H7 (cell line): ENCODE measurements at places on chromosomes 7 and 10.
A peak's percentile ranks its signal among the peaks of the same experiment; 100 is the strongest.

DNA sequence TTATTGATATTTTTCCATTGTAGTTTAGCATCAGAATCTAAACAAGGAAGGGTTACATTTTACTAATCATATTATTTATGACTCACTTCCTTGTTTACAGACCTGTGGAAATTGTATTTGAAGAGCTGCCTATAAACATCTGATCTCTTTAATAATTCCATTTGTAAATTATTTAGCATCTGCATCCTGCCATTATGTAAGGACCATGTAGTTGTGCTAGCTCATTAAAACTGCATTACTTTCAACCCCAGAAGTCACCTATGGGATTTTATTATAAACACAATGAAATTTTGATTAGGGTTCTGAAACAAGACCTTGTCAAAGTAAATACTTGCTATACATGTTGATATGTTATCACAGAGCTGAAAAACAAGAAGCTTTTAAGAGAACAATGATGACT lies 146.8 kb upstream of the SLC26A5 start:
- no peak for DNase-seq

DNA sequence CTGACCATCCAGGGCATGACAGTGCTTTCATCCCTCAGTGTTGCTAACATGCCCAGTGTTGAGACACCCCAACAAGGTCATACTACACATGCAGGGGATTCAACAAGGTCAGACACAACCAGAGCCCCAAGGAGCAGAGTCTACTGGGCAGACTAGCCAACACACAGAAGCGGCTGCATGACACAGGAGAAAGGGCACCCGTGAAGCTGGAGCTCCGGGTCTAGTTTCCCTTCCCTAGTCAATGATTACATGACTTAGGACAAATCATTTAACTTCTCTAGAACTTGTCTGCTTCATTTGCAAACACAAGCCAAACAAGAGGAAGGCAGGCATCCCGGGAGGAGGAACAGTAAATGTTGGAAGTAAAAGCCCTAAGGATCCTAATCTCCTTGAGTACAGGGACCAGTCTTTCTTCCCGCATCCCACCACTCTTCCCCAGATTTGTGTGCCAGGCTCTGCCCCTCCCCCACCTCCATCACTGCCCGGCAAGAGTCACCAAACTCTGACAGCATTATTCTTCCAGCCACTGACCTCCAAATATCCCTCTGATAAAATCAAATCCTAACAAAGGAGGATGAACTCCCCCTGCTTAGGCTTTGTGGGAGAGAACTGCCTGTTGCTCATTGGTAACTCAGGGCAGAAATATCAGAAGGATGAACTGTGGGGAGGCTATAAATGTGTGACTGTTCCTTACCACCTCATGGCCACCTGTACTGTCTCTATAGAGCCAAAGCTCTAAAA lies 104.3 kb downstream of the KCNMA1 start:
- DNase-seq, result no peak

GRCh38 chr7:155289107-155289506 lies 8.6 kb upstream of the INSIG1 start:
- no peak for DNase-seq

DNA sequence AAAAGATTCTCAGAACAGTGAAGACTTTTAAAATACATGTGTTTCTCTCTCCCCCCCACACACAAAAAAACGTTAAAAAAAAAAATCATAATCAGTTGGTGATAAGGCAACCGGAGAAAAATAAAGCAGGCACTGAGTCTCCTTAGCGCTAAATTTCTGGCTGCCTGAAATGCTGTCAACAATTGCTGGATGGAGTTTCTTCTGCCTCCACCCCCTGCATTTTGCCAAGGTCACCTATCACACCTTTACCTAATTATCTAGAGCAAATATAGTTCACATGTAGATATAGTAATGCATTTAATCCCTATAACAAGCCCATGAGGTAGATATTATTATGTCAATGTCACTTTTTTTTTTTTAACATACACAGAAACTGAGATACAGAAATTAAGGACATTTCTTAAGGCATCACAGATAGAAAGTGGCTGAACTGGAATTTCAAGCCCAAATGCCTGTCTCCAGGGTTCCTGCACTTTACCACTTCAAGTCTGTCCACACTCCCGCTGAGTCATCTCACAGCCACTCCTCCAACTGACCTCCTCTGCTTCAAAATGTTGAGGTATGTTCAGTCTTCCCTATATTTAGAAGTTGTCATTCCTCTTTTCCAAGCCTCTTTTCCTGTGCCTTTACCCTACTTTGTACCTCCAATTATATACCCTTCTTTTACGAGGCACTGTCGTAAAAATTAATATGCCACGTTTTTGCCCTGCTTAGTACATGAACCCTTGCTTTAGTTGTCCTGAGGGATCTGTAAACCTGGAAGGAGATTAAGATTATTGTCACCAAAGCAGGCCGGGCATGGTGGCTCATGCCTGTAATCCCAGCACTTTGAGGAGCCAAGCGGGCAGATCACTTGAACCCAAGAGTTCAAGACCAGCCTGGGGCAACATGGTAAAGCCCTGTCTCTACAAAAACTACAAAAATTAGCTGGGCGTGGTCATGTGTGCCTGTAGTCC lies 72.8 kb upstream of the MPP7 start:
- DNase-seq, result no peak

DNA sequence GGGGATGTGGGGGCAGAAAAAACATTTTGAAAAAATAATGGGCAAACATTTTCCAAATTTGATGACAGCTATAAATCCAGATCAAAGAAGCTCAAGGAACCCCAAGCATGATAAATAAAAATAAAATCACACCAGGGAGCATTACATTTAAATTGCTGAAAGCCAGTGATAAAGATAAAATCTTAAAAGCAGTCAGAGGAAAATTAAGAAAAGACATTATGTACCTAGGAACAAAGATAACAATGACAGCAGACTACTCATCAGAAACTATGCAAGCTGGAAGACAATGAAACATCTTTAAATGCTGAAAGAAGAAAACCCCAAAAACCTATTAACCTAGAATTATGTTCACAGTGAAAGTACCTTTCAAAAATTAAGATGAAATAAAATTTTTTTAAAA lies 23.3 kb downstream of the NEUROG3 start:
- no peak for DNase-seq

GRCh38 chr10:79298403-79299244 lies 48.6 kb upstream of the PPIF start:
- DNase-seq, result no peak

DNA sequence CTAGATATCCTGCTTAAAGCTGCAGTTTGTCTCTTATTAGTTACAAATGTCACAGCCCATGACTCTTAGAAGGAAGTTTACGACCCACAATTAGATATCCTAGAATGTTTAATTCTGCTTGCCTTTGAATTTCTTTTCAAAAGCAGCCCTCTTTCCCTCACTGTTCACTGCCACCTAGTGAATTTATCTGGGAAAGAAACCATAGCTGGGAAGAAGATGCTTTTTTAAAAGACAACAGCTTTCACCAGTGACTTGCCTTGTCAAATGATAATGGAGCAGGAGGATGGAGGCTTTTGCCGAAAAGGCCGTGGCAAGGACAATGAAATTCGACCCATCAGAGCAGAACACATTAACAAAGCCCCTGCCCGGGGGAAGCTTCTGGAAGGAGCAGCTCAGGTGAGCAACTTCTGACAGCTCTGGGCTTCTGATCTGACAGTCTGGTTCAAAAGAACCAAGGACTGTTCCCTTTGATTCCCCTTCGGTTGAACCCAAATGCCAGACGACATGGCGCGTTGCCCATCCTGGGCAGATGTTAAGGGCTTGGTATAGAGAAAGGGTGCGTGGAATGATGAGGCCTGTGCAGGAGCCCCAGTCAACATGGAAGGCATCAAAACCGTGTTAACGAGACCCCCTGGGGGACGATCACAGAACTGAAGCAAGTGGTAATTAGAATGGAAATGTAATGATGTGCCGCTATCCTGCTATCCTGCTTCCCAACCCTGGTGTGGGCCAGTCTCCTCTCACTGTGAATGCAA lies 236.8 kb downstream of the FRMD4A start:
- DNase-seq, result peak; percentile 19

GRCh38 chr10:110530131-110530831 lies 32.6 kb downstream of the DUSP5 start:
- peak; percentile 92 for DNase-seq

GRCh38 chr10:45581216-45581549 lies 91.4 kb downstream of the ZFAND4 start:
- no peak for DNase-seq

- no peak for DNase-seq
Observed at GRCh38 chr7:127835679-127836078, 183.7 kb downstream of the SND1 start.

GRCh38 chr10:93475871-93476270 lies 6.3 kb downstream of the MYOF start:
- no peak for DNase-seq

DNA sequence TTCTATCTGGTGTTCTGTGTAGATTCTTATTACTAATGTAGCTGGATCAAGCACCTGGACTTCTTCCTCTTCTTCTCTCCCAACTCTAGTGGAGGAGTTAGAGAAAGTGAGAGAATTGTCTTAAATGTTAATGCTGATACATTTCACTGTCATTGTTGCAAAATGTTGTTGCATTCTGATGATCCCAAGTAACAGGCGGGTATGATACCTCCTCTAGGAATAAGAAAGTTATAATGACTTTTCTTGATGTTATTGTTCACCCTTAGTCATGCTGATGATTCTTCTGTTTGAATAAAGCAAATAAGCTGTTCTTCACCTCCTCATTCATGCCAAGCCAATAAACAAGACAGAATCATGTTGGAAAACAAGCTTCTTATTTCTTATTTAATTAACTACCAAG lies 9.1 kb downstream of the CHRM2 start:
- DNase-seq, result no peak

DNA sequence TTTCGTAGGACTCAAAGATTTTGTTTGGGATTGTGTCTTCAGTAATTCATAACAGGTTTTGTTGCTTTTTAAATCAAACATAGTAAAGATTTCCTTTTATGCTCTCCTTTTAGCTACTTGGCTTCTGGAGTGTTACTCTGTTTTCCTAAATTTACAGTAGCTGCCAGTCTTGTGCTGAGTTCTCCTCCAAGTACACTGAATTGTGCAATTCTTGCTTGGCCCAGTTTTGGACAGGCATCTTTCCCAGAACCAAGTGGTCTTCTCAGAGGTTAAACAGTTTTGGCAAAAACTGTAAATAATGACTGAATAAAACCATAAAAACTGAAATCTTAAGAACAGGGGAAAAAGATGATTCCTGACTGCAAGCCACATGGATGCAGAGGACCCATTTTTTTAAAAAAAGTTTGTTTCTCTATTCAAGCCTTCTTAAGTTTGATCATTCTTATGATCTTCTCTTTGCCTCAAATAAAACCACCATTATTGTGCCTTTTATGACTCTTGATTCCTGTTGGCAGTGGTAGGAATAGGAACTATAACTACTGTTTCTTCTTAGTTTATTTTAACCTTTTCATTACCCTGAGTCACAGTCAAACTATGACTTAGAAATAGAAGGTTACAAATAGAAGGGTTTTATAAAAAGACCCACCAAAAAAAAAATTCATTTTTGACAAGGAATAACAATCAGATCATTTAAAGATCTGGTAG lies 88.0 kb downstream of the MDFIC start:
- DNase-seq, result no peak
